Hematopoietic multipotent progenitor cell treated with erythropoietin and hydrocortisone succinate and interleukin-3 and kit ligand, for 8 days (in vitro differentiated cells): ENCODE measurements at places on chromosomes 2 and 18.

- DNase-seq: peak; percentile 75
Measured at GRCh38 chr2:37005118-37005868, 39.0 kb upstream of the STRN start.

DNA sequence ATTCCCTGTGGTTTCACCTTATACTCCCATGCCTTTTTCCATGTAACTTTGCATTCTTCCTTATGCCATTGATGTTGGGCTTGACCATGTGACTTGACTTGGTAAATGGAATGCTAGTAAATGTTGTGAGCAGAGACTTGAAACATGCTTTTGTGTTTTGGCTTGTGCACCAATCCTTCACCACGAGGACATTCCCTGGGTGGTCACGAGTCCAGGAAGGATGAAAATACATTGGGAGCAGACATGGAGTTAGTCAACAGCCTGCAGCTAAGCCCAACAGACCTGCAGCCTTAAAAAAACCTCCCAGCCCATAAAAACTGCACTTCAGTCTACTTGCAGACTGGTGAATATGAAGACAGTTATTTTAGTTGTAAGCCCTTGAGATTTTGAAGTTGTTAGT lies 116.5 kb upstream of the SPATS2L start:
- DNase-seq: no peak

- no peak for DNase-seq
Measured at GRCh38 chr18:9422816-9423519, 52.3 kb upstream of the RALBP1 start.

DNA sequence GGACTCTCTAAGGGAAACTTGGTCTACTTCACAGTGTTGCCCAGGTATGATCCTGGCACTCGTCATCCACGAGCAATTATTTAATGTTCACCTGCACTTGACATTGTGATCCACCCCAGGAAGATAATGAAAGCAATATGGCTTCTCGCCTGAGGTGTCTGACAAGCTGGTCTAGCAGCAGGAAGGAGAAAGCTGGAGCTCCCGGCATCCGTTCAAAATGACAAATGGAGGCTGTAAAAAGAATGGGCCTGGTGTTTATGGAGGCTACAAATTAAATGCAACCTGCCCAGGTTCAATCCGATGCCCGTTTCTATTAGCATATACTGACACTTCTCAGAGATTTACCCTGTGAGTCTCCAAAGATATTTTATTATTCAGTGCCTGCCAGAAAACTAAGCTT lies 317.6 kb downstream of the CTNNA2 start:
- no peak for DNase-seq

- no peak for DNase-seq
Measured at GRCh38 chr2:37037771-37038170, 46.4 kb downstream of the HEATR5B start.

- DNase-seq: no peak
Measured at GRCh38 chr2:137969418-137969765, 5.1 kb downstream of the HNMT start.

- DNase-seq: no peak
Measured at GRCh38 chr2:54772531-54772930, 49.1 kb downstream of the EML6 start.

GRCh38 chr18:11276678-11277077 lies 127.3 kb upstream of the PIEZO2 start:
- no peak for DNase-seq

DNA sequence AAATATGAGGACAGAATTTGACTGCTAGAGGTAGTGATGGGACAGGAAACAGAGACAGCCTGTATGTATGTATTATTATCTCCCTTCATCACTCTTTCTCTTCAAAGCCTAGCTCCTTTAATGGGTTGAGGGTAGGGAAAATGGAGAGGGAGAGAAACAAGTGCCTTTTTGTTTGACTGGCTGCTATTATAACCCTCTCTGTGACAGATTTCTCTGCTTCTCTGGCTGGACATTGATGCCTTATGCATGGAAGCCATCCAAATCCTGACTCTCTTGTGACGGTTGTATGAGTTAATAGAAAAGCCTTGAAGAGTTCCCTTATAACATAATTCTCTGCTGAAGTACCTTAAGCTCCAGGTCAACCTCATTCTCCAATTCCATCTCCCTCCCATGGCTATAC lies 118.5 kb upstream of the COL5A2 start:
- no peak for DNase-seq

GRCh38 chr2:119254601-119255080 lies 31.0 kb downstream of the STEAP3 start:
- no peak for DNase-seq
